Posterior vena cava (tissue), 2 donors: ENCODE measurements at places on chromosomes 3 and 15.

DNA sequence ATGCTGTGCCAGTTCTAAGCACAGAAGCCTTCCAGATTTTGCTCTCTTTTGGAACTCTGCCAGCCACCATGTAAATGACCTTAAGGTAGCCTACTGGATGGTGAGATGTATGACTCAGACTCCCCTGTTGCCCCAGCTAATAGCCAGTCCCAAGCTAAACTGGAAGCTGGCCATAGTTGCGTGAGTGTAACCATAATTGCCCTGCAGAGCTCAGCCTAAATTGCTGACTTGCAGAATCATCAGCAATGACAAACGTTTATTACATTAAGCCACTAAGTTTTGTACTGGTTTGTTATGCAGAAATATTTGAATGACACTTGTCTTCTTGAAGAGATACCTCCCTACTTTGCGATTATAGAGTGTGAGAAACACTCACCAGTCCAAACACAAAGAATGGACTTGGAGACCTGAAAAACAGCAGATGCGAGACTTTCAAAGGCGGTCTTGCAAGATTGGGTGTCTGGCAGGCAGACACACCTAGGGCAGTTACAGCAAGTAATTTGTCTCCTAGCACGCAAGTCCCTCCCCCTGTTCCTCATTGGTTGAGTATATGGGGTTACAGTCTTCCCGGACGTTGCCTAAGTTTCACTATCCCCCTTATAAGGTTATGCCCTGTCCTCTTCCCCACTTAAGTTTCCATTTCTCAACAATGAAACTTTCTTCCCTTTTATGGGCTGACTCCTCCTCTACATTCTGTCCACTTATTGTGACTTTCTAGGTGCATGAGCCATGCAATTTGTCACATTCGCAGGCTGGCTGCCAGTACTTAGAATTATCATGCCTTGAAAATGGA, 83.6 kb upstream of the XCR1 start:
- no peak for DNase-seq

DNA sequence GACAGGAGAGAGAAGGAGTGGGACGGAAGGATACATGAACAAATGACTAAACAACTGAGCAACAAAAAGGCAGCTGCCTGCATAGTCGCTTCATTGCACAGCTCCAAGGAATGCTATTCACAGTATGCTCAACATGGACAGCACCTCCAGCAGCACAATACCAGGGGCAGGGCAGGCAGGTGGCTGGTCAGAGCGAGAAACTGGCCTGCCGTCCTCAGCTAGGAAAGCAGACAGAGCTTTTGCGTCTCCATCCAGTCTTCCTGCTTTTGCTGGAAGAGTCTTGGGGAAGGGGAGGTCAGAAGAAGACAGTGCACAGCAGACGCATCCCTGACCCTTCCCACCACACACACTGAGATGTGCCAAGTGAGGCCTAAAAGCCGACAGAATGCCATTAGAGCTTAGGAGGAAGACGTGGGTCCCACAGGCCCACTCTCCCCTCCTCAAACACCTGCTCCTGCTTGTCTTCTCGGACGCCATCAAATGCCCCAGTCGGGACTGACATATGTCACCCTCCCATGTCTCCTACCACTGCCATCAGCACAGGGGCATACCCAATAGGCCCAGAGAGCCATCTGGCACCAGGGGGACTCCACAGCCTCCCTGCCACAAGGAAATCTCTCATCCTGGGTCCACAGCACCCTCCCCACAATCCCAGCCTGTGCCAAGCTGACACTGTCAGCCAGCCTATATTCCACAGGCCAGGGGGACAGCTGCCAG, 3.9 kb downstream of the RAB6B start:
- no peak for DNase-seq

- DNase-seq: no peak
Measured at GRCh38 chr3:122609798-122610559, 32.5 kb downstream of the PARP15 start.

GRCh38 chr3:60730371-60730770, 520.9 kb downstream of the FHIT start:
- DNase-seq: no peak

- DNase-seq: no peak
Measured at GRCh38 chr15:48913141-48913540, 35.2 kb downstream of the EID1 start.

DNA sequence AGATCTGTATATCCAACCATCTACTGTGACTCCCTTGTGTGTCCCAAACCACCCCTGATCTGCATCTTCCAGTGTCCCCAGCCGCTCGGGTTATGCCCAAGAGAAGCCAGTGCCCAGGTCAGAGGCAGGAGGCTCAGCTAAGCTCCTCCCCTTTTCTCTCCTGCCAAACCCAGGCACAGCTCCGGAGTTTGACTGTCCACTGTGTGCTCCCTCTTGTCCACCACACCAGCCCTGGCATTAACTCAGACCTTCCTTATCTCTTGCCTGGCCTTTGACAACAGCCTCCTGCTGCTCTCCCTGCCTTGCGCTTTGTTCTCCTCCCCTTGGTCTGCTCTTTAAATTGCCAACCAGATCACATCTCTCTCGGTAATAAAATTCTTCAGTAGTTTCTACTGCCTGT, 39.3 kb downstream of the DGKG start:
- no peak for DNase-seq

GRCh38 chr3:161273589-161274218, 52.6 kb downstream of the NMD3 start:
- no peak for DNase-seq

GRCh38 chr15:80662757-80663553, 32.2 kb upstream of the ABHD17C start:
- no peak for DNase-seq

DNA sequence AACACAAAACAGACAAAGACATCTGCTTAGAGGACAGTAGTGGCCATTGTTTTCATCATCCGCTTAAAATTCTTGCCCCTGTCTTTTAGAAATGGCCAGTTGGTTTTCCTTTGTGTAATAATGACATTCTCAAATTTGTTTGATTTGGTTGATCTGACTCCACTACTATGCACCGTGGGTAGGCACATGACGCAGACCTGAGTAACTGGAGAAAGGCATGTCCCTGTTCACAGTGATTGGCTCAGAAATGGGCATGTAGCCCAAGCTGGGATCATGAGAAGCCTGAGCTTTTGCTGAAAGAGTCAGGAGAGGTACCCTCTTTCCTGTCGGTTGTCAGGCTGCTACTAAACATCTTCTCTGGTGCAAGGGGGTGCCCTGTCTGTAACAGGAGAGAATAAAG, 36.6 kb upstream of the MAGI1 start:
- DNase-seq: no peak

- no peak for DNase-seq
Measured at GRCh38 chr3:17473761-17474160, 268.7 kb downstream of the TBC1D5 start.

DNA sequence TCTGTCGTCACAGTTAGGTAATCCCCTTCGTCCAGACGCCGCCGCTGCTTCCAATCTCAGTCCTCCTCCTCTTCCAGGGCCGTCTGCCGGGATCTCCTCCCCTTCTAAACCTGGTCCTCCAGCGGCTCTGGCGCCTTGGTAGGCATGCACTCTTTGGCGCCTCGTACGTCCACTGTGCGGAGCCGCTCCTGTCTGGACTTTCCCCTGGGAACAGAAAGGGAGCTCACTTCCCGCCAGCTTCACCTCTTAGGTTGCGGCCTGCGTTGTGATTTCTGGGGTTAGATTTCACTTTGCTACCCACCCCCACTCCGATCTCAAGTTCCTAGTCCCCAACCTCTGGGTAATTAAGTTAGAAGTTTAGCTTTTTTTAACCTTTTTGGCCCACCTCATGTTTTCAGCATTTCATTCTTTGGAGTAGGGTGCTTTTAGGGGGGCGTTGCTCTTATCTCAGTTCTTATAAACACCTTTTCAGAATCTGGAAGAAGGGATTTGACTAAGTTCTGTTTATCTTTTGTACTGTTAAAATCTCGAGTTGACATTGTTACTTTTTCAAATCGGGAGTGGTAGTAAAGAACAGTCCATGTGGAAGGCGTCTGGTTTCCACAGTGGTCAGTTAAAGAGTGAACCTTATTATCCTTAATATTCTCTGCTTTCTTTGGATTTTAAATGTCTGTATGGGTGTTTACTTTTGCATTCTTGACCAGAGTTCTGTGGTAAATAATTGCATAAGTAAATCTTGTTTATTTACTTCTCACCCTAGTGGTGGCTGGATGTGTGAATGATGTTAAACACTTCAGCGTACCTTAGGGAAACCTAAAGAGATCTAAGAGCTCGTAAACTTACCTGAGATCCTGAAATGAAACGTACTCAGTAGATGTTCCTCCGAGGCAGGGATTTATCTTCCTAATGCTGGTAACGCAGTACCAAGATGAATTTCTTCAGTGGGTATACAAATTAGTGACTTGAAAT, 611 bp downstream of the CTDSPL2 start:
- no peak for DNase-seq

GRCh38 chr15:83164111-83164770, 43.4 kb downstream of the HDGFL3 start:
- no peak for DNase-seq

DNA sequence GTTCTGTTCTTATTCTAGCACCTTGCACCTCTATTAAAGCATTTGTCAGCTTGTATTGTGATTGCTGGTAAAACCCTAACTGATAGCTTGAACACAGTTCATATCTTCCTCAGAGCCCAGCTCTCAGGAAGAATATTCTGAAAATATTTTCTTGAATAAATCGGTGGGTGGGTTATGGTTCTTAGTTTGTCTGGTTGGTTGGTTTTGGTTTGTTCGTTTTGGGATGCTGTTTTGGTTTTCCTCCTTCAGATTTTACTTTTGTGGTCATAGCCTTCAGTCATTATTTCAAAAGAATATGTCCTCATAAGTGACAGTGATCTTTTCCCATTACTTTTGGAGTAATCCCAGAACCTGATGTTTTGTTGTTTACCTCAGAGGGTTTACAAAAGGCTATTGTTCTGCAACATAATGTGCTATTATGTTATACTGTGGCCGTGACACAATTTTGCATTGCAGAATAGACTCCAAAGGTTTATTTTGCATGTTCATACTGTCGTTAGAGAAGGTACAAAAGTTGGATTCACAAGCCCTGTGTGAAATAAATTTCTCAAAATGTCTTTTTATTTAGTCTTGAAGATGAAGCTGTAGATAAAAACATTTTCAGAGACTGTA, 2.7 kb upstream of the TMEM87A start:
- no peak for DNase-seq

DNA sequence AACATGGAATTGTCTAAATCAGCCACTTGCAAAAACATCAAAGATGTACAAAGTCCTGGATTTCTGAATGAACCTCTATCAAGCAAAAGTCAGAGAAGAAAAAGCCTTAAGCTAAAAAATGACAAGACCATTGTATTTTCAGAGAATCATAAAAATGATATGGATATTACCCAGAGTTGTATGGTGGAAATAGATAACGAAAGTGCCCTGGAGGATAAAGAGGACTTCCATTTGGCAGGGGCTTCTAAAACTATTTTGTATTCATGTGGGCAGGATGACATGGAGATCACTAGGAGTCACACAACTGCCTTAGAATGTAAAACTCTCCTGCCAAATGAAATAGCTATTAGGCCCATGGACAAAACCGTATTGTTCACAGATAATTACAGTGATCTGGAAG, 29.3 kb downstream of the KNL1 start:
- no peak for DNase-seq

DNA sequence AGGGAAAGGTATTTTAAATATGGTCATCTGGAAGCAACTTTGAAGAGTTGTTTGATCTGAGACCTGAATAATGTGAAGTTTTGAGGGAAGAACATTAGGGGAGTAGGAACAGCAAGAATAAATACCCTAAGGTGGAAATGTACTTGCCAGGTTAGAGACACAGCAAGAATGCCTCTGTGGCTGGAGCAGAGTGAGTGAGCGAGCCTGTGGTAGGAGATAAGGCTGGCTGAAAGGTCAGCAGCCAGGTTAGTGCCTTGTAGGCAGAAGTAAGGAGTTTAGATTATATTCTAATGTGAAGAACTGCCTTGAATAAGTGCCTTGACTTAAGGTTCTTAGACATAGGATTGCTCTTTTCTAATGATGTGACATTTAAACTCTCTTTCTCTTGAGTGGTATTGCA, 18.3 kb downstream of the LRRC49 start:
- DNase-seq: no peak

DNA sequence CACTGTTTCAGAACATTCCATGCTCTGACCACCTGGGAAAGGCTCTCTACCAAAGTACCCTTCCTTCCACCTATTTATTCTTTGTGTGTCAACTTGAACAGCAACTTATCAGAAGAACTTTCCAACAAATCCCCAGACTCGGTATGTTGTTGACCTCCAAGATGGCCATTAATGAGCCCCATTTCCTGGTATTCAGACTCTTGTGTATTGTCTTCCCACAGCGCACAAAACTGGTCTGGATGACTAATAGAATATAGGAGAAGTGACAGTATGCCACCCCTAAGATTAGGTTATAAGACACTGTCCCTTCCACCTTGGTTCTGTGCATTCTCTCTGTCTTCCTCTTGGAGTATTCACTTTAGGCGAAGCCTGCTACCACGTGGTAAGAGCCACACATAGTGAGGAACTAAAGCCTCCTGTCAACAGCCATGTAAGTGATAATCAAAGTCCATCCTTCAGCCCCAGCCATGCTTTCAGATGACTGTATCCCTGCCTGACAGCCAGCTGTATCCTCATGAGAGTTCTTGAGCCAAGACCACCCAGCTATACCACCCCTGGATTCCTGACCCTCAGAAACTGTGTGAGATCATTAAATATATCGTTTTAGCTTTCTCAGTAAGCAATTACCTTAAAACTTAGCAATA, 481.7 kb downstream of the MAGI1 start:
- no peak for DNase-seq

DNA sequence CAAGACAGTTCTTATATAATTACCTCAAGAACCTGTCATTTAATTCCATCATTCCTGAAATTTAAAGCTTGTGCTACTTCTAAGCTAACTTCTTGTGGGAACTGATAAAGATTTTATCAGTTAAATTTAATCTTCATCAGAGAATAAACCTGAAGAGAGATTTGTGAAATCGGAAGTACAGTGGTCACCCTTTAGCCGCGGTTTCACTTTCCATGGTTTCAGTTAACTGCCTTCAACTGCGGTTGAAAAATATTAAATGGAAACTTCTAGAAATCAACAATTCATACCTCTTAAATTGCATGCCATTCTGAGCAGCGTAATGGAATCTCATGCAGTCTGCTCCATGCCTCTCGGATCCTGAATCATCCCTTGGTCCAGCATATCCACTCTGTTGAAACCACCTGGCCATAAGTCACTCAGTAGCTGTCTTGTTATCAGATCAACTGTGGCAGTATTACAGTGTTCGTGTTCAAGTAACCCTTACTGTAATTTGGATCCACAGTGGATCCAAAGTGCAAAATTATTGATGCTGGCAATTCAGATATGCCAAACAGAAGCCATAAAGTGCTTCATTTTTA, 626.1 kb downstream of the CADM2 start:
- DNase-seq: no peak
